ENCODE measurements at places on chromosomes 1 and 21. TPM values are rescaled to one million over a fixed set of nuclear protein-coding genes. Genes with fewer than 3 reads are reported as not detected.

The ACTN2 gene
- 1,486 TPM for total RNA-seq

The CELA3A gene
- total RNA-seq = not detected

- DNase-seq = no peak
Observed at GRCh38 chr1:57089855-57090254, 124.0 kb upstream of the C8B start.

The FCGR3B gene
- 2.6 TPM for total RNA-seq

The SPATA21 gene
- total RNA-seq = not detected

DNA sequence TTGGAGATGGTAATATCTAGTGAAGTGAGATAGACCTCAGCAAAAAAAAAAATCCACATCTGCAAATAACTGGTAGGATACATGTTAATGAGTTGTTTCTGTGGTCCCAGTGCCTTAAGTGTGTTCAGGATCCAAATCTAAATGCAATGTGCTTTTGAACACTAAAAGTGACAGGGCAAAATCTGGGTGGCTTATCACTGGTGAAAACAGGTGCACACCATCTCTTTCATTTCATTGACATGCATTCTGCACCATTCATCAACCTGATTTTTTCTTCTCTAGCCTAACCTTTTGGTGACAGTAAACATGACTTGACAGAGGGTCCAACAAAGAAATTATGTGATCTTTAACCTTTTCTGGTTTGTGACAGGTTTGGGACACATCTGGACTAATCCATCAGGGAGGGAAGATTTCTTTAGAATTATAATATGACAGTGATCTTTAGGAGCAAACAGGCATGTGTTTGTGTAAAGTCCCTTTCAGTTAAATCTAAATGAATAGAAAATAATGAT lies 201.6 kb upstream of the NEGR1 start:
- no peak for DNase-seq

The OLFML2B gene
- 9.2 TPM for total RNA-seq

The LIN9 gene
- total RNA-seq = 2.9 TPM

DNA sequence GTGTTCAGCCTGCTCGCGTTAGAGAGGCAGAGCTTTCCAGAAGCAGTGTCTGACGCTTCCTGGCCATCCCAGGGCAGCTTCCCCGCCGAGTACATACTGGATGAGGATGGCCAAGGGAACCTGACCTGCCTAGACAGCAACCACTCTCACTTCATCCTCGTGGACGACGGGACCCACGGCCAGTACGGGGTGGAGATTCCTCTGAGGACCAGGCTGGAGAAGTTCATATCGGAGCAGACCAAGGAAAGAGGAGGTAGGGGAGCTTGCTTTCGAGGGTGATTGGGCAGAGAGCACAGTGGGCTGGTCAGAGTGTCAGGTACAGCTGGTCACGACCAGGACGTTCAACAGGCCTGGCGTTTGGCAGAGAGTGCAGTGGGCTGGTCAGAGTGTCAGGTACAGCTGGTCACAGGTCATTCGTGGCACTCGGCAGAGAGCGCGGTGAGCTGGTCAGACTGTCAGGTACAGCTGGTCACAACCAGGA lies 22.4 kb downstream of the TRPM2 start:
- no peak for DNase-seq

The TPTE gene
- not detected for total RNA-seq

- no peak for DNase-seq
Observed at GRCh38 chr1:239764546-239764945, 327.1 kb upstream of the FMN2 start.

The ATP5PO gene
- total RNA-seq = 693 TPM

DNA sequence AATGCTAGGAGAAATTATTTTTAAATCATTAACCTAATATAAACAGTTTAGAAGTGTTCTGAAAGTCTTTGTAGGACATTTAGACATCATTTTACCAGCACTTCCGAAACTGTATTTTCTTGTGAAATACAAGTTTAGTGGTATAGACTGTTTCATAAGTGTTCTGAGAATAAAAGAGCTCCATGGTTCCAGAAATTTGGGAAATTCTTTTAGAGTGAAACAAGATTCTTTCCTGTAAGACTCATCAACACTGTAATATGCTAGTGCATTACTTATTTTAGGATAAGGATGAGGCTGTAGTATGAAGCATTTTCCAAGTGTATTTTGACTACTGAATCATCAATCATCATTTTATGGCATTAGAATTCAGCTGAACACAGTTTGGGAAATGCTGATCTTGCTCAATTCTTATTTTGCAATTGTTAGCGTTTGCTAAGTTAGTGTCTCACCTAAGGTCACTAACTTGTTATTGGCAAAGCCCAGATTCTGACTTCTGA lies 73.4 kb downstream of the CEP350 start:
- DNase-seq = no peak

GRCh38 chr1:35876988-35877387 lies 6.0 kb upstream of the AGO1 start:
- DNase-seq = no peak

- DNase-seq = no peak
Observed at GRCh38 chr1:230212405-230212936, 145.4 kb downstream of the GALNT2 start.

DNA sequence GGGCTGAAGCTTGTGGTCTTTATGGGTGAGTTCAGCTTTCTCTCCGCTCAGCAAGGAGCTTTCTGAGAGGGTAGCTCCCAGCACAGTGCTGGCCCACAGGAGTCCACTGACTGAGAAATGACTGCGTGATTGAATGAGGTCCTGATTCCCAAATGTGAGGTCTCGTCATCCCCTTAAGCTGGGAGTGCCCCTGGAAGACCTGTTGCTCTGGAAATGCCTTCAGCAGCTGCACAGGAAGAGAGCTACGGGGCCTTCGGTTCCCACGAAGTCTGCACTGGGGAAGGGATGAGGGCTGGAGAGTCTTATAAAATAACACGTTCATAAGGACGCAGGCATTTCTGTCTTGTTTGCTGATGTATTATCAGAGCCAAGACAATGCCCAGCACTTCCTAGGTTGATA lies 14.0 kb downstream of the TNNT2 start:
- DNase-seq = no peak

DNA sequence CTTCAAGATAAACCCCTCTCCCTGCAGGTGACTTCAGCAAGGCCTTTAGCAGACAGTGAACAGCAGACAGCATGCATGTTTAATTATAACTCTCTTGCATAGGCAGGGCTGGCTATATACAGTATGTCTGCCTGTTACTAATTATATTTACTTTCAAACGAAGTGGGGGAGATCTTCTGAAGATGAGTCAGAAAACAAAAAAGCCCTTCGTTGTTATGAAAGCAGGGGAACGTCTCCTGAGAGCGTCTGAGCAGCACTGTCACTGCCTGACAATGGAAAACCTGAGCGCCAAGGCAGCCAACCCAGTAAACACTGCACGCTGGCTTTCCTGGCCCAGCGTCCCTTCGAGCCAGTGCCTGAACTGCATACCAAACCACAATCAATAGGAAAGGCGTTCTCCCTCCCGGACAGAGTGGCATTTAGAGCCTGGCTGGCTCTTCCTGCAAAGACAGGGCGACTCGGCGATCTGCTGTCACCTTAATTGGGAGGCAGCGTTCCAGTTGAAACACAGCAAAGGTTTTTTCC lies 54.1 kb downstream of the TOMM20 start:
- DNase-seq = no peak

DNA sequence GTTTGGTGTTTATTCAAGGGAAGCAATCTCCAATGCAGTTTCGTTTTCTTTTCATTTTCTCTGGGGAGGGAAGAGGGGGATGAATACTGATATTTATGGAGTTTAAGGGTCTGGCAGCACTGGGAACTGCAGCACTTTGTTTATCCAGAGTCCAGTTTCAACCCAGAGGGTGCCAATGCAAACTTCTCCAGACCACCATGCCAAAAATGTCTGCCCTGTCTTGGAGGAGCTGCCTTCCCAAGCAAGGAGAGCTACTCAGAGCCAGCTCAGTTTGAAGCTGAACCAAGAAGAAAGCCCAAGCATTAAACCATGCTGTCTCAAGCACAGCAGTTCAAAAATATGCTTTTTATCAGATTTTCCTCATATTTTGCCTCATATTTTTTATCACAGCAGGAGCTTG lies 589.7 kb downstream of the LMO4 start:
- DNase-seq = no peak

The CD247 gene
- total RNA-seq = 0.79 TPM

DNA sequence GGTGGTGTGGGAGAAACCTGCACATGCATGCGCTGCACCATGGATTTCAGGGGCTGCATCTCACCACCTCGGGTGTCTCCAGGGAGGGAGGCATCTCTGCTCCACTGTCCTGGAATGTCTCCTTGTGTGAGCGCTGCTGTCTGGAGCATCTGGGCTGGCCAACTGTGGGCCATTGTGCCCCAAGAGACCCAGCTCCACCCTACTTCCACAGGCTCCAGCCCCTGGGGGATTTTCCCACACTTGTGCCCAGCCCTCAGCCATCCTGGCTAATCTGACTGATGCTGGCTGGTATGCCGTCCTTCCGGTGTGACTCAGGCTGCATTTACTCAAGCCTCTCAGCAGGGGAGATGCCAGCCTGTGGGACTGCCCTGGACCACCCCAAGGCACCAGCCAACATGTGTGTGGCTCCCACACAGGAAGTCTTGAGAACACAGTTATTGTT lies 62.0 kb downstream of the TRIM11 start:
- no peak for DNase-seq

The CHAF1B gene
- 0.33 TPM for total RNA-seq

The PLPP3 gene
- 94.1 TPM for total RNA-seq

The ILDR2 gene
- total RNA-seq = 7.3 TPM

GRCh38 chr21:30216041-30216723 lies at the start of gene CLDN8:
TSS of gene CLDN8 (minus strand) at chr21:30216097. CDS start at chr21:30215925, 172 bp downstream.
- DNase-seq = no peak

The ID3 gene
- 357 TPM for total RNA-seq

DNA sequence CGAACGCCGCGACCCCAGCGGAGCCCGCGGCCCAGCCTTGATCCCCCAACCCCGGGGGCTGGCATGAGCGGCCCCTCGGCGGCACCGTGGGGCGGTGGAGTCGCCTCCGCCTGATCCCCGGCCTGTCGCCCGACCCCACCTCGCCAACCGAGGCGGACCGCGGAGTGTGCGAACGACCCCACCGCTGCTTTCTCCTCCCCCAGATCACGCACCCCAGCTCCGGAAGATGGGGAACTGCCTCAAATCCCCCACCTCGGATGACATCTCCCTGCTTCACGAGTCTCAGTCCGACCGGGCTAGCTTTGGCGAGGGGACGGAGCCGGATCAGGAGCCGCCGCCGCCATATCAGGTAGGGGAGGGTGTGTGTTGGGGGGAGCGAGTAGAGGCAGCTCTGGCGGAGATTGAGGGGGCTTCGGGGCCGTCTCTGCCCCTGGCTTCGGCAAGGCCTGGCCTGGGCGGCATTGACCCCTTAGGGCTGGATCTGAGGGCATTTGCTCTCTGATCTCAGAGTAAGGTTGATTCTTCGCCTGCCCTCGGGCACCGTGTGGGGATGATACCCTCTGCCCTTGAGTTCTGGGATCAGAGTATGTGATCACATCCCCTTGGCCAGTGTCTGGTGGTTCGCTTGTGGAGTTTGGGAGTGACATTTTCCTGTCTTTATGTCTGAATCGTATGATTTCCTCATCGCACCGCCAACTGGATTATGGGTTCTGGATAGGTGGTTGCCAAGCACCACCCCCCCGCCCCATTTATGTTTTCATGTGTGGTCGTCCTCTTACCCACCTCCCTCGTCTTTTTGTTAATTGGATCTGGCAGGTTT lies 668 bp downstream of the RNF11 start:
- DNase-seq = peak; percentile 66

DNA sequence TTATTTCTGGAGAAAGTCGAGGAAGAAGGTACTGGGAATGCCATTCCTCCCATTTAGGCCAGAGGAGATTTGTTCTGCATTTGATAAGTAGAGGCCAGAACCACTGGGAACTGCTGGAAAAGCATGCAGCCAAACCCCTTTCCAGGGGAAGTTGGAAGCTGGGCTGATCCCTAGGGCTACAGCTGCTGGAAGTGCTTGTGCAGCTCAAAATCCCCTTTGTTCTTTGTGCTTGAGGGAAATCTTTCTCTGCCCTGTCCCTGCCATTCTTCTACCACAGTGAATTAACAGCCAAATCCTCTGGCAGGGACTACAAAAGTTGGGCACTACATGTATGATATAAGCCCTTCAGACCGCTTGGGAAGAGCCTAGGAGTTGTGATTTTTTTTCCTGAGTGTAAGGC lies 734.1 kb downstream of the LRRIQ3 start:
- no peak for DNase-seq

GRCh38 chr1:72037745-72038343 lies 244.5 kb downstream of the NEGR1 start:
- no peak for DNase-seq

The ZNF697 gene
- total RNA-seq = 9.5 TPM

- no peak for DNase-seq
Observed at GRCh38 chr1:160544647-160545046, 21.6 kb upstream of the SLAMF6 start.

- DNase-seq = no peak
Observed at GRCh38 chr1:186534401-186534800, 73.5 kb upstream of the PDC start.

DNA sequence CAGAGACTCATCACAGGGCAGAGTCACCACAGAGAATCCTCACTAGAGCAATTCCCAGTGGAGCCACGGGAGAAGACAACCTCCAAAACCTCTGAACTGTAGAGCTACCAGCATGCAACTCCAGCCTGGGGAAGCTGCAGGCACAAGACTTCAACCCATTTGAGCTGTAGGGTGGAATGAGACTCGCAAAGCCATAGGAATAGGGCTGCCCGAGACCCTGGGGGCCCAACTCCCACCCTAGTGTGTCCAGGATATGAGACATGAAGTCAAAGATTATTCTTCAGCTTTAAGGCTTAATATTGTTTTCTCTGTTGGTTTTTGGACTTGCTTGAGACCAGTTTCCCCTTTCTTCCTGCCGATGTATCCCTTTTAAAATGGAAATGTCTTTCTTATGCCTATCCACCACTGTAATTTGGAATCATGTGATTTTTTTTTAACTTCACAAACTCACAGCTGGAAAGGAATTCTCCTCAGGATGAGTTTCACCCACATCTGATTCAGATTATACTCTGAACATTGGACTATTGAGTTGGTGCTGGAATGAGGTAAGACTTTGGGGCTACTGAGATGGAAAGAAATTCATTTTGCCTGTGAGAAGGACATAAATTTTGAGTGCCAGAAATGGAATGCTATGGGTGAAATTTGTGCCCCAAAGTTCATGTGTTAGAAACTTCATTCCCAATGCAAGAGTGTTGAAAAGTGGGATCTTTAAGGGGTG lies 59.6 kb upstream of the ST6GALNAC5 start:
- no peak for DNase-seq

The OR2G6 gene
- total RNA-seq = not detected

DNA sequence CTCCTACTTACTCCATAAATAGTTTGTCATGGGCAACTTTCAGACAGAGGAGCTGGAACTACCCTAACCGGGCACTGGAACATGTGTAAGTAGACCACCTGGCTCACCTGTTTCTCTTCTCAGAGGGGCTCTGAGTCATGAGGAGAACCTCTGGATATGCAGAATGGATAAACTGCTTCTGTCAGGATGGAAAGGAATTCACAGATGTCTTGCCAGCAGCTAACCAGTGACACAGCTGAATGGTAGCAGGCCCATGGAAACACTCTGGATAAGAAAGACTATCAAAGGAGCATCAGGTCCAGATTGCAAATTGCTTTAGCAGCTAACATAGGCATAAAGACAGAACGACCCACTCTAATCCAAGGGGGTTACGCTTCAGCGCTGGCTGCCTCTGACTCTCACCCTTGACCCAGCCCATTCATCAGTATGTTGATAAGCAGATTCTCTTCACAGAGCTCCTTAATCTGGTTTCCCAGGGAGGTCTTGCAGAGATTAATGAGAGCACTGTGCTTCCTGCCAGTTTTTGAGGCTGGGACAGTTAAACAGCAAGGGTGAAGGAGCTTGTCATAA lies 54.2 kb downstream of the HIVEP3 start:
- no peak for DNase-seq

- DNase-seq = no peak
Observed at GRCh38 chr21:21188513-21189195, 190.4 kb downstream of the NCAM2 start.
